Activated T-helper 9 cell treated with anti-CD3 and anti-CD28 coated beads, Interleukin-2, amount 50 U/mL, for 16 hours (primary cell): ENCODE measurements at places on chromosomes 6 and 20.

- no peak for DNase-seq
Measured at GRCh38 chr6:44248579-44248978, 1.7 kb downstream of the HSP90AB1 start.

DNA sequence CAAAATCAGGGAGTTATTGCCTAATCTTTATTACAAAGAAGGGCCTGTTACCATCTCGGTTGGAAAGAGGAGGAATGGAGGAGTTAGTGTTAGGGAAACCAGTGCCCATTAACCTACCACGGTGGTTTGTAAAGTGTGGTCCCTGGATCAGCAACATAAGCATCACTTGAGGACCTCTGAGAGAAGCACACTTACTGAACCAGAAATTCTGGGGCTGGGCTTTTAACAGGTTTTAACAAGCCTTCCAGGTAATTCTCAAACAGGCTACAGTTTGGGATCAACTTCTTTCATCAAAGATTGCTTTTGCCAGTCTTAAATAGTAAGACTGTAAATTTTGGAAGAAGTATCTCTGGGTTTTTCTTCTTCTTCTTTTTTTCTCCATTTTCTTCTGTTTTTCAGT is 329.5 kb upstream of the JAG1 start:
- DNase-seq = no peak

- no peak for DNase-seq
Measured at GRCh38 chr6:139402876-139403386, 28.5 kb upstream of the CITED2 start.

- DNase-seq = no peak
Measured at GRCh38 chr6:56787209-56787608, 144.5 kb upstream of the DST start.

GRCh38 chr6:41181566-41181965 is 18.6 kb upstream of the TREM2 start:
- no peak for DNase-seq

DNA sequence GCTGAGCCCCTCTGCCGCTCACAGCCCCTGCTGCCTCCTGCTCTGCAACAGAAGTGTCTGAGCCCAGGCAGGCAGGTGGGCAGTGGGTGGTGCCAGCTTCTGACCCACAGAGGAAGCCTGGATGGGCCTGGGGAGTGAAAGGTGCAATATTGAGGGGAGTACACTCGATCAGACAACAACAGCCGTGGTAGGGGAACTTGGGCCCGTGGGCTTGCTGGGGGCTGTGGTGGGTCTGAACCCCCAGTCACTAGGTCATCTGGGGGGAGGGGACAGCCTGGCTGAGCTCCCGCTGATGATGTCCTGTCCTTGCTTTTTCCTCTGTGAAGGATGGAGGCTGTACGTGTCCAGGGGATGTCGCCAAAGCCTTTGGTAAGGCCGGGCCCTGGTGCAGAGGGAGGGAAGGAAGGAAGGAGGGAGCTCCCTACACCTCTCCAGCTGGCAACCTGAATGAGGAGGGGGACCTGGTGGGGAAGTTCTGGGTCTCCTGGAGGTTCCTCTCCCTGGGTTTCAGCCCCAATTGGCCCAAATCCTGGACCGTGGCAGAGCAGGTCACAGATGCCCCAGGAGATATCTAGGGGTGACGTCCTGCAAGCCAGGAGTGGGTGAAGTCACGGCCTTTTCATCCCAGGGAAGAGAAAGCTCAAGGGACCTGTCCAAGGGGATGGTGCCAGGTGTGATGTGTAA is 47.2 kb downstream of the GMPR start:
- DNase-seq = no peak

- no peak for DNase-seq
Measured at GRCh38 chr20:38034961-38035360, 1.4 kb downstream of the RPRD1B start.
